ENCODE measurements at places on chromosomes 12 and 14.
A peak's percentile ranks its signal among the peaks of the same experiment; 100 is the strongest.

- DNase-seq, result peak; percentile 61
These were observed 1.0 kb downstream of the NACA start for GRCh38 chr12:56723889-56724700.

DNA sequence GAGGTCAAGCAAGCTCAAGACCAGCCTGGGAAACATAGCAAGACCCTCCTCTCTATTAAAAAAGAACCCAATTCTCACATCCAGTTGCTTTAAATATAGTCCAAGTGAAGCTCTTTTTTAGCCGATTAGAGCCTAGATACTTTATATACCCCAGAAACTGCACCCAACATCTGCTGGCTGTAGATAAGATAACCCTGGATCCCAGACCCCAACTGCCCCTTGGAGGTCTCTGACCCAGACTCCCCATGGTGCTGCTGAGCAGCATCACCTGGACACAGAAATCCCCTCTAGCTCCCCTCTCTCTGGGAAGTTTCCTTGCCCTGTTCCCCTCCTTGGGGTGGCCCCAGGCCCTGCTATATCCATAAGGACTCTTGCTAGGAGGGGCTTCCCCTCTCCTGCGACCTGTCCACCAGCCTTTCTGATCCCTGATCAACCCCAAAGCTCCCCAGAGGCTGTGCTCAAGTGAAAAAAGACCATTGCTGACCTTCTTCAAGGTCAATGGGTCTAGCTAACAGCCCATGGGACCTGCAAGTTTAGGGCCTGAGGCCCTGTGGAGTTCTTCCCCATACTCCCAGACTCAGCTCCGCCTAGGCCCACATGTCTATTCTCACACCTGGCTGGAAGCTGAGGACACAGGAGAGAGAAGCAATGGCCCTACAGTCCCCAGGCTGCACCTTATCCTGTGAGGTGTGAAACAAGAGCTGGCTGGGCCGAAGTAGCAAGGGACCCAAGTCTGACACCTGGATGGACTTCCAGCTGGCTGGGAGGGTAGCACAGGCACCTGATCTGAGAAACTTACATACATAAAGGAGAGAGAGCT is 56.2 kb downstream of the ARL6IP4 start:
- no peak for DNase-seq

- no peak for DNase-seq
These were observed 10.9 kb upstream of the LGMN start for GRCh38 chr14:92759300-92759678.

GRCh38 chr14:20834899-20835298 is 32.3 kb upstream of the RNASE1 start:
- DNase-seq, result no peak

DNA sequence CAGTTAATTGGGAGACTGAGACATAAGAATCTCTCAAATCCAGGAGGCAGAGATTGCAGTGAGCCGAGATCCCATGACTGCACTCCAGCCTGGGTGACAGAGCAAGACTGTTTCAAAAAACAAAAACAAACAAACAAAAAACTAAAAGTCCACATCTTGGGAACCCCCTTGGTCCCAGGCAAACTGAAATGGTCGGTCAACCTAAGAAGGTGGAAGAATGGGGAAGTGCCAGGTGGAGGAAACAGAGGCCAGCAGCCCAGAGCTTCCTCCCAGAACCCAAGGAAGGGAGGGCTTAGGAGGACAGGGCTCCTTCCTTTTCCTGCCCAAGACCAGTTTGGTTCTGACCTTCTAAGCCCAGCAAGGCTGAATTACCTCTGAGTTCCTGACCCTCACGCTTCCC is 121.0 kb upstream of the FUT8 start:
- no peak for DNase-seq

- no peak for DNase-seq
These were observed 56.0 kb downstream of the LLPH start for GRCh38 chr12:66074561-66074960.

GRCh38 chr12:75289753-75290152 is 40.4 kb downstream of the CAPS2 start:
- DNase-seq, result no peak

- DNase-seq, result no peak
These were observed 628 bp downstream of the MEG3 start for GRCh38 chr14:100826391-100827100.

- DNase-seq, result peak; percentile 91
These were observed at the start of gene EML1 for GRCh38 chr14:99793213-99794150. Gene EML1, plus strand, starts transcription at chr14:99793413. Its CDS starts 64 bp downstream, at chr14:99793477.

DNA sequence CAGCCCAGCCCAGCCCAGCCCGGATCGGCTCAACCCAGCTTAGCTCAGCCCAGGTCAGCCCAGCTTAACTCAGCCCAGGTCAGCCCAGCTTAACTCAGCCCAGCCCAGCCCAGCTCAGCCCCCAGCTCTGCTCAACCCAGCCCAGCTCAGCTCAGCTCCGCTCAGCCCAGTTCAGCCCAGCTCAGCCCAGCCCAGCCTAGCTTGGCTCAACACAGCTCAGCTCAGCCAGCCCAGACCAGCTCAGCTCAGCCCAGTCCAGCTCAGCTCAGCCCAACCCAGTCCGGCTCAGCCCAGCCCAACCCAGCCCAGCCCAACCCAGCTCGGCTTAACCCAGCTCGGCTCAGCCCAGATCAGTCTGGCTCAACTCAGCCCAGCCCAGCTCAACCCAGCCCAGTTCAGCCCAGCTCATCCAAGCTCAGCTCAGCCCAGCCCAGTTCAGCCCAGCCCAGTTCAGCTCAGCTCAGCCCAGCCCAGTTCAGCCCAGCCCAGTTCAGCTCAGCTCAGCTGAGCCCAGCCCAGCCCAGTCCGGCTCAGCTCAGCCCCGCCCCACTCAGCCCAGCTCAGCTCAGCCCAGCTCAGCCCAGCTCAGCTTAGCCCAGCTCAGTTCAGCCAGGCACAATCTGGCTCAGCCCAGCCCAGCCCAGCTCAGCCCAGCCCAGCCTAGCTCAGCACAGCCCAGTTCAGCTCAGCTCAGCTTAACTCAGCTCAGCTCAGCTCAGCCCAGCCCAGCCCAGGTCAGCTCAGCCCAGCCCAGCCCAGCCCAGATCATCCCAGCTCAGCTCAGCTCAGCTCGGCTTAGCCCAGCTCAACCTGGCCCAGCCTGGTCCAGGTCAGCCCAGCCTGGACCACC is 331.7 kb downstream of the TMEM121 start:
- no peak for DNase-seq

DNA sequence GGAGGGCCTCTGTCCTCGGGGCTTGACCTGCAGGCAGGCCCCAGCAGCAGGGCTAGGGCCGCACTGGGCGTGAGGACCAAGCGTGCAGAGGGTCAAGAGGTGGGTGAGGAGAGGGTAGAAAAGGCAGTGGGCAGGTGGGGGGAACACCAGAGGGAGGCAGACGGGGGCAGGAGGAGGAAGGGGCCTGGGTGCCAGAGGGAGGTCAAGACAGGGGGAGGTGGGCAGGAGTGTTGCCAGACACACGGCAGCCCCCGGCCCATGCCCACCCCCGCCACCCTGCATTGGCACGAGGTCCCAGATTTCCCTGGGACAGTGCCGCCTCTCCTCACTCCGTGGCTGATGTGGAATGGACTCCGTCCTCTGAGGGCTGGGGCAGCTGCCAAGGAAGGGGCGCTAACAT is 8.2 kb downstream of the TMEM121 start:
- no peak for DNase-seq

- peak; percentile 77 for DNase-seq
These were observed 108.5 kb downstream of the SCARB1 start for GRCh38 chr12:124754949-124755800.

DNA sequence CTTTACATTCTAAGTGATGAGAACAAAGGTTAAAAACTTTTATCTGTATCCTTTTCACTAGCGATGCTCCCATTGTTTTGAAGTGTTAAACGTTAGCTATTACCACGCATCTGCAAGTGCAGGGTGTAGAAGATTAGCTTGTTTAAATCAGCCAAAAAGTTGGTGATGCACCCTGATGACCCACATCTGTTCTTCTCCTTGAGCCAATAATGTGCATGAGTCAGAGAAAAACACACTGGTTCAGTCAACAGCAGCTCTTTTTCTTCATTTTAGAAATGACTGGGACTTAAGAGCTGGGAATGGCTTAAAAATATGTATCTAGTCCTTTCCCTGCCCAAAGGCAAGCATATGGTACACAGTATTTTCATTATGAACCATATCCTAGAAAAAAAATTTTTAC is 323.5 kb upstream of the PDE3A start:
- peak; percentile 19 for DNase-seq

GRCh38 chr12:73361864-73362230 is 1089.7 kb downstream of the TRHDE start:
- DNase-seq, result no peak

GRCh38 chr12:121110211-121110940 is 22.3 kb upstream of the P2RX7 start:
- peak; percentile 63 for DNase-seq

GRCh38 chr14:60346706-60347105 is 97.7 kb downstream of the PPM1A start:
- no peak for DNase-seq

- no peak for DNase-seq
These were observed 213.6 kb downstream of the DAD1 start for GRCh38 chr14:22375321-22375930.

DNA sequence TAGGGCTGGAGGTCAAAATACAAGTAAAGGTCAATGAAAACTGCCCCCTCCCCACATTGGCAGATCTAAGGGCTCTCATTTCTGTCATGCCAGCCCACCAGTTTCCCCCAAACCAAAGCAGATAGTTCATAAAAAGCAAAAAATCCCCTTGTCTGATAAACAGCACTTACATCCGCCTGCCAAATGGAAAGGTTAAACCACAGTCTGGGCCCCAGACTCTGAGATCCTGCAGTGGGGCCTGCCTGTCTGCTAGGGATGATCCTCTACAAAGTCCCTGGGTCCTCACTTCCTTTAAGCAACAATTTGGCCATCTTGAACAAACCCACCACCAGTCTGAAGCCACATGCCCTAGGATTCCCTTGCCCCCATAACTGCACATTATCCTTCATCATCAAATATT is 9.7 kb upstream of the RPS26 start:
- DNase-seq, result no peak

- DNase-seq, result no peak
These were observed 10.4 kb downstream of the PCNX1 start for GRCh38 chr14:70917633-70918032.

DNA sequence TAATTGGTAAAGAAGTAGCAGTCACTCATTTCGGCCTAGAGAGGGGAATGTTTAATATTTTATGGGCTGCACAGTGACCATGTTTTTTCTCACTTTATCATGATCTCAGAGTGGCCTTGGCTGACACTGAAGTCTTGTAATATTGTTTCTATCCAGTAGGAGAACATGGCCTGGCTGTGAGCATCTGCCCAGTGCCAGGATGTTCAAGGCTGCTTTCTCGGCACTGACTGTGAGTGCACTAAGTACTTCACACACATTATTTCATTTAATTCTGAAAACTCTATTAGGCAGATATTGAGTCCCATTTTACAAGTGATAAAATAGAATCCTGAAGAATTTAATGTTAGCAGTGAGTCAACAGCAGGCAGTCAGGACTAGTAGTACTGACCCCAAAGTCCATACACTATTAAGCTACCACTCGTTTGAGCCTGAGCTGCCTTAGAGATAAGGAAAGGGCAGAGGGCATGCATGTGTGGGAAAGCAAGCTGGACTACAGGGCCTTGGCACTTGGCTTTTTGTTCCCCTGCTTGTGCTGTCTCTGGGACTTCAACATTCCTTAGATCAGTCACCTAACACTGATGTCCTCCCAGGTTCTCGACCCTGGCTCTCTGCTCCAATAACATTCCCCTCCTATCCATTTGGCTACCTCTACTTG is 42.2 kb upstream of the APPL2 start:
- DNase-seq, result no peak

DNA sequence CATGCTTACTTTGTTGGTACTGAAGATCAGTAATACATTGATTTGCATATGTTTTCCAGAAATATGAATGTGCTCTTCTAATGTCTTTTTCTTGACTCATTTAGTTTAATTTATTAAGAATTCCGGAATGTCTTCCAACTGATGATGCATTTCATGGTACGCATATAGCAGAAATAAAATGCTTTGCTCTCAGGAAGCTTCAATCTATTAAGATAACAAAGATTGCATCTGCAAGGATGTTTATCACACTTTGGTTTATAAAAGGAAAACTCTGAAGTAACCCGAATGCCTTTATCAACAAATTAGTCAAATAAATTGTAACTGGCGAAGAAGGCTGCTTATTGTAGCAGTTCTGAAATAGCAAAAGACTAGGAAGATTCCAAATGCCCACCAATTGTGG is 166.4 kb upstream of the LMNTD1 start:
- DNase-seq, result no peak

DNA sequence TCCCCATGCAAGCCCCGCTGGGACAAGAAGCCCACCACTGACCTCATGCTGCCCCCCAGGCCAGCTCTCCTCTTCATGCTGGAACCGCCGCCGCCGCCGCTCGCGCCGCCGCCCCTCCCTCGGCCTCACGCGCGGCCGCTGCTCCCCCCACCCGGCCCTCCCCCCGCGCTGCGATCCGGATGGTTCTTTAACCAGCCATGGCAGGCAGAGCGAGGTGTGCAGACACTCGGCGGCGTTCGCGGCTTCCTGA is at the start of gene DCAF5:
DCAF5 (minus strand) TSS at position 218 of the 250 bp plus-strand sequence; CDS start at position 77, 141 bp downstream.
- no peak for DNase-seq

GRCh38 chr12:3061059-3061458 is 16.1 kb upstream of the TSPAN9 start:
- no peak for DNase-seq

Data from femur (tissue), 1 donor.